Activated CD8-positive, alpha-beta T cell treated with anti-CD3 and anti-CD28 coated beads, Interleukin-2, amount 10 ng/mL, durations not matched to agents 7 days and 5 days (primary cell): ENCODE measurements at places on chromosomes 7 and 10.

- no peak for DNase-seq
These were observed 31.5 kb upstream of the GRB10 start for GRCh38 chr7:50814166-50814565.

DNA sequence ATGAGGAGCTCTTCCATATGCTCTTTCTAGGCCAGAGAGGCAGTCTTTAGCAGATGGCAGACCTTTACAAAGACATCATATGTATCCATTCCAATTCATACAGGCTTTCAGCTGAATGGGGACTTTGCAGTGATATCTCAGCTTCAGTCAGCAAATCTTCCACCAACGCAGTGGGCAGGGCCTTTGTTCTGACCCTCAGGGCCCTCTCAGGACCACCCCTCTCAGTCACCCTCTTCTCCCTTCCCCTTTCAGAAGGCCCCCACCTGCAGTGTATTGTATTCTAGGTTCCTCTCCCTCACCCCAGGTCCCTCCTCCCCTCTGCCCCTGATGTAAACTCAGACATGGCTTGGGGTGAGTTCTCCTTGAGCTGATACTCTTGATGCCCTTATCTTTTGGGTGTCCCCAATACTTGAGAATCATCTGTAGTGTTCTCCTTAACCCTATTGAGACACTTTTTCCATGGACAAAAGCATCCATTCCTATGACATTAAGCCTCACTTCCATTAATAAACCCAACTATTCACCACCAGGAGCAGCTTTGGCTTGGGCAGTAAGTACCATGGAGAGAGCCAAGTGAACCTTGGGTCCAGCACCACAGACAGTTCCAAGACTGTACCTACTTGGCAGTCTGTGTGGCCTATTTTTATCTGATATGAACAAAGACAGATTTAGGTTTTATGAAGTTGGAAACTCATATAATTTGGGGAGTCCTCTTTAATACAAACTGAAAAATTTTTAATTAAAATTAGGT is 62.7 kb downstream of the ADCYAP1R1 start:
- DNase-seq: no peak

DNA sequence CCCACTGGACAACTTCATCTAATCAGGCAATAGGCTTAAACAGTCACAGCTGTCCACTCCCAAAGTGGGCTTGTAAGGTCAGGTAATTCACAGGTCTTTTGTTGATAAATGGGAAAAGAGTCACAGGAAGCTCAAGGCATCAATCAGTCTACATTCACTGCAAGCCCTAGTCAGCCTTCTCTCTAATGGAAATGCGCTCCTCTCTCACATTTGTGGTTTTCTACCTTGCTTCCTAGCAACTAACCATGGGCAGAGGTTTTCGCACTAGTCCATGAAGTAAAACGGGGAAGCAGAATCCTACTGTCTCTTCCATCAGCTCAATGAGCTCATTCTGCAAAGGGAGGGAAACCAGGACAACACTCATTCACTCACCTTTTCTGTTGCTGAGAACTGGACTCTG is 53.5 kb upstream of the APBB1IP start:
- no peak for DNase-seq

GRCh38 chr7:29039821-29040578 is 81.9 kb upstream of the TRIL start:
- no peak for DNase-seq

GRCh38 chr10:121702351-121703320 is 104.4 kb upstream of the FGFR2 start:
- no peak for DNase-seq

DNA sequence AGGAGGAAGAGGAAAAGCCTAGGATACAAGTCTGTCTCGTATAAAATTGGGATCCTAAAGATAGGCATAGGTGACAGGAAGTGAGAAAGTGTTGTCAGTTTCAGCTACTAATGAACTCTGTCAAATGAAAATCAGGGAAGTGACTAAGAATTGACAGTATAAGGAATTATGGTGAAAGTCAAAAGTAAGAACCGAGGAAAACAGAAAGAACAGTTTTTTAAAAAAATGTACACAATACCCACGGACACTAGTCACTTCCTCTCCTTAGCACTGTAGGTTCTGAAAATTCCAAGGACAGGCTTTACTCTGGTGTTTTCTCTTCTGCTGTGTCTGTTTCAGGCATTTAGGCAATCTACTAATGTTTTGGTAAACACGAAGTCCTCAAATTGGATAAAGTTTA is 42.3 kb downstream of the ATAD1 start:
- DNase-seq: no peak

- no peak for DNase-seq
These were observed 158.5 kb downstream of the DKK1 start for GRCh38 chr10:52472406-52473146.

GRCh38 chr10:14468023-14468441 is 137.3 kb upstream of the FRMD4A start:
- DNase-seq: no peak

GRCh38 chr10:132638130-132638515 is 100.5 kb downstream of the INPP5A start:
- DNase-seq: no peak

DNA sequence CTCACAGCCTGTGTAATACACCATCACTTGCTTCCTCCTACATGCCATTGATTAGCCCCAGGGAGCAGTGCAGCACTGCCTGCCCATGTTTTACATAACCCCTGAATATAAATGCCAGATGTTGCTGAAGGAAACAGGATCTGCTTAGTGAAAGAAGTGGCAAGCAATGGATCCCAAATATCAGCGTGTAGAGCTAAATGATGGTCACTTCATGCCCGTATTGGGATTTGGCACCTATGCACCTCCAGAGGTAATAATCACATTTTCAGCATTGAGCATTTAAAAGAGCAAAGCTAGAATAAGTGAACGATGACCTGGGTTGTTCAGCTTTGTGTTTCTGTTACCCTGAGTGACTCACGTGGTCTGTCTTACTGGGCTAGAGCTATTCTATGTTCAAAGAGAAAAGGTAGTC is at the start of gene AKR1C4:
AKR1C4 (plus strand) TSS at position 136 of the 412 bp plus-strand sequence; CDS start at position 167, 31 bp downstream.
- DNase-seq: no peak

DNA sequence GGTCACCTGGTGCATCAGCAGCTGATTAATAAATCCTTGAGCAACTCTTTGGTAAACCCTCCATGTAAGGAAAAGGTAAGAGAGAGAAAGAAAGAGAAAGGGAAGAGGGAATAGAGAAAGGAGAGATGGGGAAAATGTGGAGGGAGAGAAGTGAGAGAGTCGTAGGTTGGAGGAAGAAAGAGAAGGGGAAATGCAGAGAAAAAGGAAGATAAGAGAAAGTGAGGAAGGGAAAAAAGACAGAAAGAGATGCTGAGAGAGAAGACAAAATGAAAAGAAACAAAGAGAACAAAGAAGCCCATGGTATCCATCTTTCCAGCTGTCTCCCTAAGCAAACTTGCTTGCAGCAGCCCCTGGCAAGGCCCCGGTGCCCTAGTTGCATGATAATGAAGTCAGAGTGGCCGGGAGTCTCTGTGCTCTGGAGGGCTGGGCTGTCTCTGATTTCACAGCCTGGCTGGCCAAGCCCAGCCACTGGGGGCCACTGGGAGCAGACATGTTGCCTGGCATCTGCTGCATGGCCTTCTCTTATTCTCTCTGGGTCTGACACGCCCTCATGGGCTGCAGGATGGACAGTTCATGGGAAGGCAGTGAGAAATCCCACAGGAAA is 48.4 kb downstream of the PRR15 start:
- no peak for DNase-seq

- DNase-seq: no peak
These were observed 52.4 kb downstream of the PLCE1 start for GRCh38 chr10:94046098-94046497.

DNA sequence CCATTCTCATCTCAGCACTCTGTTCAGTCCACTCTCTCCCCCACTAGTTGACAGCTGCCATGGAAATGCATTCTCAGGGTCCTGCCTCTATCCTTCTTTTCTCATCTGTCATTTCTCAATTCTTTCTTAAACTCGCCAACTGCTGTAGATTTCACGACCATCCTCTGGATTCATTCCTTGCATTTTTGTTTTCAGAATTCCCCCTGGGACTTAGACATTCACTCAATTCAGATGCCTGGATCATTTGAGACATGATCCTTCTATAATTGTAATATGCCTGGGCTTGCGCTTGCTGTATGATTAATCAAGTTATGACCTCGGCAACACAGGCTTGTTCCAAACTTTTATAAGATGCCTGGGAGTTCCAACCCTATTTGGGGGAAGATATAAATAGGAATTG is 104.5 kb downstream of the RAB11FIP2 start:
- no peak for DNase-seq

DNA sequence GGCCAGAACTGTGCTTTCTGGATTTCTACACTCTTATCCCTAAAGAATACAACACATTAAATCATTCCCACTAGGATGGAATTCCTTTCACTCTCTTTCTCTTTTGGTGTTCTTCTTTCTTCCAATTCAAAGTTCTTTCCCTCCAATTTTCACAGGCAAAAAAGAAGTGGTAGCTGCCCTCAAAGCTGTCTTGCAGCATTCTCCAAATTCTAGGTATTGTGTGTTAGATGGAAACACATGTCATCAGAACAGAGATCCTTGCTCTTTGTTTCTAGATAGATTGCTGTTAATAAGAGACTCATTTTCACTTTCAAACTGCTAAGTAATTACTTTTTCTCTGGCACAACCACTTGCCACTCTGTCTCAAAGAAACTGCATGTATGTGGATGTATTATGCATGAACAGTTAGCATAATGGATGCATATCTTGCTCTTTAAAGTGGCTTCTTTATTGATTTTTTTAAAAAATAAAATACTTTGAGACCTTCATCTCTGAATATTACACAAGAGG is 31.0 kb downstream of the SHTN1 start:
- no peak for DNase-seq
